ENCODE measurements at places on chromosomes 12 and 14.

DNA sequence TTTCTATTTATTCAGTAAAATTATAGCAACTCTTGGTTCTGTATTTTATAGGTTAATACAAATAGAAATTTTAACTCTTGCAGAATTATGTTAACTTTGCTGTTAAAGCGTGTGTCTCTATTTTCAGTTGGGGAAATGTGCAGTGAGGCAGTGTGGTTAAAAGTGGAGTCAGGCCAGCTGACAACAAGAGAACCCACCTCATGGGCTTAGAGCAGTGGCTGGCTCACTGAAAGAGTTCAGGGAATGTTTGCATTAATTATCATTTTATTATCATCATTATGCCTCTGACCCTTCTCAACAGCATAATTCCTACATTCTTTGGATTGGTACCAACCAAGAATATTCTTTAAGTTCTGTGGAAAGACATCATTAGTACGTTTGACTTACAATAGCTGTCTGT lies 163.8 kb downstream of the DERA start:
- no peak for DNase-seq

DNA sequence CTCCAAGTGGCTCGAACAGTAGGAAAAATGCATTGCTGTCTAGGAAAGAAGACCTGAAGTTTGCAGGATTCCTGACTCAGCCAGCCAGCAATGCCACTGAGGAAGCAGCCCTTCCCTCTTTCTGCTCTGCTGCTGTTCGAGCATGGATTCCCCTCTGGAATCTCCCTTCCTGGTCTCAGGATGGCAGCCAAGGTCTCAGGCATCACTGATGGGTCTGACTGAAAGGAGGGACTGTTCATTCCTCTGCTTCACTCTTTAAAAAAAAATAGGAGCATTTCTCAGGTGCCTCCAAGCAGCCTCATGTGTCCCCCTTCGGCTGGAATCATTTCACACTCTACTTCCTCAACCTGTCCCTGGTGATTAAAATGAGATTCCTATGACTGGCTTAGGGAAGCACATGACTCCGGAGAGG lies 62.4 kb downstream of the SLC15A4 start:
- DNase-seq = no peak

DNA sequence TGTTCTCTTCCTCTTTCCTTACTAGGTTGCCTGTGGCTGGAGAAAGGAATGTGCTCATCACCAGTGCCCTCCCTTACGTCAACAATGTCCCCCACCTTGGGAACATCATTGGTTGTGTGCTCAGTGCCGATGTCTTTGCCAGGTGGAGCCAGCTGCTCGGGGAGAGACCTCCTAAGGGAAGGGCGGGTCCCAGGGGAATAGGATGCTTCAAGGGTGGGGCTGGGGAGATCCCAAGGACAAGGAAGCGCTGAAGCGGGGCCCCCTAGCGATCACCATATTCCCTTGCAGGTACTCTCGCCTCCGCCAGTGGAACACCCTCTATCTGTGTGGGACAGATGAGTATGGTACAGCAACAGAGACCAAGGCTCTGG lies 10.2 kb downstream of the MARS1 start:
- DNase-seq = no peak

DNA sequence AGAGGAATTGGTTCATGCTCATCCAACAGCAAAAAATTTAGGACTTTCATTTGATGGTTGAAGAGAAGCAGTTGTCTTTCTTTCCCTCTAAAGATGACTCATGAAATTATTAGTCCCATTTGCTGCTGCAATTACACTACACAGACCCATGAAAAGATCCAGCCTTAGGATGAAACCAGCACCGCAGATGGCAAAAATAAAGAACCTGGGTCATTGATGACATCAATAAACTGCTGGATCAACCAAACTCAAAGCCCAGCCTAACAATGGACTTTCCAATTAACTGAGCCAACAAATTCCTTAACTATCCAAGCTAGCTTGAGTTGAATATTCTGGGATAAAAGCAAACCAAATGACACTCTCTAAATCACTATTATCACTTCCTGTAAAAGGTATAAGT lies 20.7 kb downstream of the DICER1 start:
- DNase-seq = no peak

GRCh38 chr12:8697476-8698131 lies at the start of gene RIMKLB:
Gene RIMKLB, plus strand, starts transcription at chr12:8697991. Its CDS starts 15,876 bp downstream, at chr12:8713867.
- DNase-seq = peak; percentile 66

GRCh38 chr12:99170461-99170860 lies 477.1 kb upstream of the GARIN6 start:
- DNase-seq = no peak

- no peak for DNase-seq
These were observed 34.0 kb downstream of the PLEKHD1 start for GRCh38 chr14:69518289-69519101.

DNA sequence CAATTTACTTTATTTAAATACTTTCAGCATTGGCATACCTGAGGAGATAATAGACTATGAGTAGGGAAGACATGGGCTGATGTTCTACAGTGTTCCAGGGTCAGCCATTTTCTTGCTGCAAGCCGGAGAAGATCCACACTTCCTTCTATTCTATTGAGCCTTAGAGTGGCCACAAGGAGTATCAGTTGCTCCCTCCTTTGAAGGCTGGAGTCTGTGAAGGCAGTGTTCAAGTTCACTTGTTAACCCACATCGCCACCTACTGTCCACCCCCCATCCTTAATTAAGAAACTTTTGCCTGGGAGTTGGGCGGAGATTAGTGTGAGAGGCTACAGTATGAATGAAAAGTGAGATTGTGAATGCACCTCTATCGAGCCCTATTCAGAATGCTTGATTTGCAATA lies 666.6 kb downstream of the NRXN3 start:
- DNase-seq = no peak

DNA sequence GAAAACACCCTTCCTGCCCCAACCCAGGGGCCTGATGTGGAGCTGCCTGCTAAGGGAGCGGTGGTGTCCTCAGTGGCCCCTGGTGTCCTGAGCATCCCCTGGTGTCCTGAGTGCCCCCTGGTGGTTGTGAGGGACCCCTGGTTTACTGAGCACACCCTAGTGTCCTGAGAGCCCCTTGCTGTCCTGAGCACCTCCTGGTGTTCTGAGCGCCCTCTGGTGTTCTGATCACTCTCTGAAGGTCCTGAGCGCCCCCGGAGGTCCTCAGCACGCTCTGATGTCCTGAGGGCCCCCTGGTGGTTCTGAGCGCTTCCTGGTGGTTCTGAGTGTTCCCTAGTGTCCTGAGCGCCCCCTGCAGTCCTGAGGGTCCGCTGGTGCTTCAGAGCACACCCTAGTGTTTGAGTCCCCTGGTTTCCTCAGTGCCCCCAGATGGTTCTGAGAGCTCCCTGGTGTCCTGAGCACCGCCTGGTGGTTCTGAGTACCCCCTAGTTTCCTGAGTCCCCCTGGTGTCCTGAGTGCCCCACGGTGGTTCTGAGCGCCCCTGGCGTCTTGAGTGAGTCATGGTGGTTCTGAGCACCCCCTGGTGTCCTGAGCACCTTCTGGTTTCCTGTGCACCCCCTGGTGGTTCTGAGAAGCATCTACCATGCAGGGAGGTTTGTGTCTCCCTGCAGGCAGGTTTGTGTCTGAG lies 1004.2 kb downstream of the TMEM121 start:
- no peak for DNase-seq

DNA sequence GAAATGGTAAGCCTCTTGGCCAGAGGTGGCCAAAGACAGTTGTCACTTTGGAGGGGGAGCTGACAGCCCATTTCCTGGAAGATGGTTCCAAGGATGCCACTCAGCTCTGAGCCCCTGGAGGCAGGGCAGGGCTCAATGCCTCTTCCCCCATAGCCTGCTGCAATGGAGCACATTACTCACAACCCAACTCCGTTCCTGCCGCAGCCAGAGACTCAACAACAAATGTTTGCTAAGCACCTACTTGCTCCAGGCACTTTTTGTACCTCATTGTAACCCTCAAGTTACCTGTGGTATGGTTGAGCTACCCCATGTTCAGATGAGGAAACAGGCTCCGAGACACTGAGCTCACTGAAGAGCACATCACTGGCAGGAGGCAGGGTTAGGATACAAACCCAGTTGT lies 19.5 kb downstream of the IRF2BPL start:
- peak; percentile 76 for DNase-seq

DNA sequence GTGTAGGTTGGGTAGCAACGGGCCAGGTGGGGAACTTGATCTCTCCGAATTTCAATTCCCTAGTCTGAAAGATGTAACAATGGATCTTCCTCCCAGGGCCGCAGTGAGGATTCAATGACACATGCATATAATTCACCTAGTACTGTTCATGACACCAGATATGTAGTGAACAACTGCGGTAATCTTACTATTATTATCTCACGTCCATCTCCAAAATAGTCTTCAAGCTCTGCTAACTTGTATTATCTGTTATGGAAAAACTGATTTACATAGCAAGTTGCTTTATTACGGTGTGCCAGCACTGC lies 26.4 kb downstream of the MOK start:
- DNase-seq = no peak

DNA sequence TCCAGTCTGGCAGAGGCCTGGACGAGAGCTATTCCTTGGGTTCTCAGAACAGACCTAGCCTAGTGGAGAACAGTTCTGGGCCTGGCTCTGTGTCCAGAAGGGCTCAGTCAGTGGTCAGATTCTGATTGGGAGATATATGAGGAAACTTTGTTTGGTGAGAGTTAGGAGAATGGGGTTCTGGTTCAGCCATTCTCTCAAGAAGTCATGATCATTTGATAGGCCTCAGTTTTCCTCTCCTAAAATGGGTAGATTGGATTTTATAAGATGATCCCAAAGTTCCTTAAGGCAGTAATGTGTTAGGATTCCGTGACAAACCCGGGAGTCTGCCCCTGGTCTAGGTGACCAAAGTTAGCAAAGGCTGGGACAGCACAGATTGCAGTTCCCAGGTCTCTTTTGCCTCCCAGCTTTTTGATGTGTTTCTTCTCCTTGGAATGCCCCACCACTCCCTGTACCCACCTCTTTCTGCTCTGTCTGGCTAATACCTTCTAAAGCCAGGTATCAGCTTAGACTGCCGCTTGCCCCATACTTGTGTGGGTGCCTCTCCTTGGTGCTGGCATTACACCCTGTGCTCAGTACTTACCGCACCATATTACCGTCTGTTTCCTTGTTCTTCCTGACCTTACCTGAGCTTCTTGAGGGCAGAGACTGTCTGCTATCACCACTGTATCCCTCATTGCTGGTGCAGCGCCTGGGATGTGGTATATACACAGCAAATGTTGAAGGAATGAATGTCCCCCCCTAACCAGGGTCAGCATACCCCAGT lies 25.5 kb downstream of the SUSD6 start:
- no peak for DNase-seq

Measured in breast epithelium (tissue), 4 donors.